Foreskin fibroblast (primary cell): ENCODE measurements at places on chromosomes 2 and 18.

- DNase-seq, result no peak
These were observed 8.6 kb upstream of the NCOA1 start for GRCh38 chr2:24482251-24482971.

- no peak for DNase-seq
These were observed 114.1 kb upstream of the TEX51 start for GRCh38 chr2:126784621-126785020.

DNA sequence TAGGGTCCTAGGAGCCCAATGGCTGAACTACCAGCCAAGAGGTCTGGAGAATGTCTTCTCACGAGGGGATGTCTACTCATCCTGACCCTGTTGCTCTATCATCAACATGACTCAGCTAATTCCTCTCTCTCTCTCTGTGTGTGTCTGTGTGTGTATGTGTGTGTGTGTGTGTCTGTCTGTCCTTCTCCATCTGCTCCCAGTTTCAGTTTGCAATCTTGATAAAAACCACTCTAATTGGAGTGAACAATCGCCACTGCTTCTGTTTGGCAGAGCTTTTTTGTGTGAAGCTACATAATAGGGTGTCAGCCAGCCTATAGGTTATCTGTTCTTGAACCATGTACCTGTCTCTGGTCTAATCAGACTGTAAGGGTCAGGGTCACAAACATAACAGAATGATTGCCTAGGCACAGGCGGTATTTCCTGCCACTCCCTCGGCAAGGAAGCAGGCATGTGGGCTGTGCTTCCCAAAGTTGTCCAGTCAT, 219.8 kb downstream of the SH3BP4 start:
- DNase-seq, result peak; percentile 77

- DNase-seq, result peak; percentile 63
These were observed 5.2 kb upstream of the GPD2 start for GRCh38 chr2:156430980-156431358.

GRCh38 chr18:11518788-11519685, 90.4 kb upstream of the SLC35G4 start:
- peak; percentile 44 for DNase-seq

DNA sequence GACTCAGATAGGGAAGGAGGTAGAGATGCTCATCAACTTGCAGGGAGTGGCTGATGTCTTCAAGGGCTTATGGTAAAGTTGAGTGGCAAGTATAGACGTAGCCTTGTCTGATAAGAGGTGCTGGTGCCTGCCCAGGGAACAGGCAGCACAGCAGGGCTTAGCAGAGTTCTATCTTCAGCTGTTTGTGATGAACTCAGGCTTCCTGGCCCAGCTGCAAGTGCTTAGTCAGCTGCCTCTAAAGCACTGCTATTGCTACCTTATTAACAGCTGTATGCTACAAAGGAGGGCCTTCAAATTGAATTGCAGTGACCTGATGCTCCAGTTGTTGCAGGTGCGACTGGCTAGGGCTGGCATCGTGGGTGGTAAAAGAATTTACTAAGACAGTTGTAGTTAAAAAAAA, 82.1 kb downstream of the TSN start:
- no peak for DNase-seq

GRCh38 chr2:221570321-221570935, 1.7 kb downstream of the EPHA4 start:
- DNase-seq, result peak; percentile 26

GRCh38 chr2:185108588-185108987, 510.3 kb downstream of the ZNF804A start:
- DNase-seq, result no peak

GRCh38 chr2:207710814-207711740, at the start of gene CCNYL1:
CCNYL1 (plus strand) TSS chr2:207711640; CDS start chr2:207711897, 257 bp downstream.
- peak; percentile 100 for DNase-seq

GRCh38 chr2:158828378-158829164, 33.5 kb downstream of the DAPL1 start:
- no peak for DNase-seq

DNA sequence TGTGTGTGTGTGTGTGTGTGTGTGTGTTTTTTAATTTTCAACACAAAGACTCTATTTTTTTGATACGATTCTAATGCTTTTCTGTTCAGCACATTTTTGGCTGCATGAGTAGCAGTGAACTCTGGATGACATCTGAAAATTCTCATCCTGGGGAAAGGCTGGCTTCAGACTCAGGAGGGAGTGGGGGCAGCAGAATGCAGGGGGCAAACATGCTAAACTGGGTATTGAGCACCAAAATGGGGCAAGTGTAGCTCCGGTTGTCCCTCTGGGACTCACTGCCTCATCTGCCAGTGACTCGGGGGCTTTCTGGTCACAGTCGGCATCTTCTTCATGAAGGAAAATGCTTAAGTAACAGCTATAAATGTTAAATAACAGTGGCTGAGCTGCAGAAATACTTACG, 116.8 kb upstream of the PID1 start:
- no peak for DNase-seq

DNA sequence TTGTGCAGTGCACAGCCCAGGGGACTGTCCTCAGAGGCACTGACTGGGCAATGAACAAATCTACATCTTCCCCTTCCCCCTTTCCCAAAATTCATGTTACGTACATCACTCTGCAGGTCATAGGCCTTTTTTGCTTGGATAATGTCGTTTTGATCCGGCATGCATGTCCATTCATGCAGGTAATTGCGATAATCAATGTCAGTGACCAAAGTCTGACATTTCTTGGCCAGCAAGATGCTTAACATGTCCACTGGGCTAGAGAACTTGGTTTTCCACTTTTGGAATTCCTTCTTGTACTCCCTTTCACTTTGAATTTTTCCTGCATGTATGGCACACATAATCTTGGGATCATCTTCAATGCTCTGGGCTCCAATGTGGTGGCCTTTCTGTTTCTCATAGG, 124.6 kb downstream of the NEB start:
- no peak for DNase-seq

DNA sequence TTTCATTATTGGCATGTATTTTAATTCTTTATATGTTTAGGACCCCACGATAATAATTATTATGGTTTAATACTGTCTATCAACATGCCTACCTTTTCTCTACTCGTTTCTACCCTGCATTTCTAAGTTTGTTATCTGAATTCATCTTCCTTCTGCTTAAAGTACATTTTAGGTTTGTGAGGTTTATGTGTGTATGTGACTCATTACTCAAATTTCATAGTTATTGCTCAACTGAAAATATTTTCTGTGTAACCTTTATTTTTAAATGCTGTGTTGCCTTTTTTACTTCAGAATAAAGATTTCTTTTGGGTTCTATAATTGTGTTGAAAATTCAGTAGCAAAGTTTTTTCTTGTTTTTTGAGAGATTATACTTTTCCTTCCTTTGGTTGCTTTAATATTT, 933.9 kb upstream of the LRRTM1 start:
- DNase-seq, result no peak

- peak; percentile 19 for DNase-seq
These were observed 123.6 kb downstream of the LRATD1 start for GRCh38 chr2:14756122-14756541.

GRCh38 chr2:12428786-12429185, 287.9 kb upstream of the TRIB2 start:
- peak; percentile 56 for DNase-seq

- no peak for DNase-seq
These were observed 49.1 kb downstream of the GREB1L start for GRCh38 chr18:21291106-21291505.

DNA sequence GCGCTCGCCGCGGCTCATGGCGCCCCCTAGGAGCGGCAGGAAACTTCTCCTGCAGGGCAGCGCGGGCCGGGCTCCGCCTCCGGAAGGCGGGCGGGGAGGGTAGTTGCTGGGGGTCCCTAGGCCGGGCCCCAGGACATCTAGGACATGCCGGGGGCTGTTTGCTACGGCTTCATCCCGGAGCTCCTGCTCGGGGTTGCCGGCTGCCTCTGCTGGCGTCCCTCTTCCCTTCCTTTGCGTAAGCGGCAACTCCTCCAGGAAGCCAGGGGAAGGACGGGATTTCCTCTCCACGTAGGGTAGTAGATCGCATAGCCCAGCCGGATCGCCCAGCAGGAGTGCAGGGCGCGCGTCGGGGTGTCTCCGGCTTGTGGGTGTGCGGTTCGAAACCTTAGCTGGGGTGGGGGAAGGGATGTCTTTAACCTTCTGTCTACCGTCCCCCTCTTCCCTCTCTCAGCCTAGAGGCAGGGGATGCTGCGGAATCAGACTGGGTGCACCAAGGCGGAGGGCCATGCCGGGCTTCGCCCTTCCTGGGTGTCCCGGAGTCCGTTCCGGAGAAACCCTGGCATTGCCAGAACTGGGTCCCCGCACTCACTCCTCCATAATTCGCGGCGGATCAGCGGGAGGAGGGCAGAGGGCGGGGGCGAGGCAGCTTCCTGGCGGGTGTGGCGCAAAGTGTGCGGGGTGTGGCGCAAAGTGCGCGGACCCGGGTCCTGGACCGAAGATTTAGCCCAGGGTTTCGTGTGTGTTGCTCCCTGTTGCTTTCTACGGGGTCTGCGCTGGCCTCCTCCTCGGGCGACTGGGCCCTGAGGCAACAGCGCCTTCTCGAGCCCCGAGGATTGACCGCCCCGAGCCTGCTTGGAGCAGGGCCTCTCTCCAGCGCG, 12.2 kb upstream of the SKOR2 start:
- peak; percentile 24 for DNase-seq

GRCh38 chr2:177221970-177222369, 9.4 kb downstream of the HNRNPA3 start:
- no peak for DNase-seq

- DNase-seq, result no peak
These were observed 186.3 kb downstream of the KCNE4 start for GRCh38 chr2:223238301-223238700.

GRCh38 chr2:181258720-181259119, 198.5 kb upstream of the ITGA4 start:
- DNase-seq, result peak; percentile 95

DNA sequence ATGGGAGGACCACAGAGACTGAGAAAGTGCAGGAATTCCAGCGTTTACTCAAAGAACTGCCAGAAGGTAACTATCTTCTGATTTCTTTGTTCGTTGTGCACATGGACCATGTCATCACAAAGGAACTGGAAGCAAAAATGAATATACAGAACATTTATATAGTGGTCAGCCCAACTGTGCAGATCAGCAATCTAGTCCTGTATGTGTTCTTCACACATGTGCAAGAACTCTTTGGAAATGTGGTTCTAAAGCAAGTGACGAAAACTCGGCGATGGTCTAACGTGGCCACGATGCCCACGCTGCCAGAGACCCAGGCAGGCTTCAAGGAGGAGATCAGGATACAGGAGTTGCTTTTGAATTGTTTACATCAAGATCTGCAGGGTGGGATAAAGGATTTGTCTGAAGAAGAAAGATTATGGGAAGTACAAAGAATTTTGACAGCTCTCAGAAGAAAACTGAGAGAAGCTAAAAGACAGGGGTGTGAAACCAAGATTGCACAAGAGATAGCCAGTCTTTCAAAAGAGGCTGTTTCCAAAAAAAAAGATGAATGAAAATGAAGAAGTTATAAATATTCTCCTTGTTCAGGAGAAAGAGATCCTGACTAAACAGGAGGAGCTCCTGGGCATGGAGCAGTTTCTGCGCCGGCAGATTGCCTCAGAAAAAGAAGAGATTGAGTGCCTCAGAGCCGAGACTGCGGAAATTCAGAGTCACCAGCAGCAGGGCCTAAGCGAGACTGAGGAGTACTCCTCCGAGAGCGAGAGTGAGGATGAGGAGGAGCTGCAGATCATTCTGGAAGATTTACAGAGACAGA, 8.3 kb upstream of the CHST10 start:
- no peak for DNase-seq

- DNase-seq, result no peak
These were observed 7.3 kb upstream of the ZAP70 start for GRCh38 chr2:97706112-97706511.

GRCh38 chr2:129748250-129748649, 231.2 kb upstream of the RAB6C start:
- DNase-seq, result no peak

DNA sequence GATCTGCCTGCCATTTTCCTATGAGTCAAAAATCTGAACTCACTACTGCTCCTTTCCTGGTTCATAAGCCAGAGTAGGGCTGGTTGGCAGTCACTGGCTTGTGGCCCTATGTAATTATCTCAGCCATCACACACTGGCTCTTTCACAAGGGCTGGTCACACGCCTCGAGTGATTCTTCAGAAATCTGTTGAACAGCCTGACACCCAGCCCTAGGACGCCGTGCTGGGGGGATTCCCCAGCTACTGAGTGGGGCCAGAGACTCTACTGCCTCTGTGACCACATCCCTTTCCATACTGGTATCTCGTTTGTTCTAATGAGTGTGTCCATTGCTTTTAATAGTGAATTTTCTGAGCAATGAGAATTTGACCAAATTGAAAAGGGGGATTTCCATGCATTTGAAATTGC, 45.8 kb upstream of the RBM44 start:
- no peak for DNase-seq

GRCh38 chr18:79876497-79876896, 75.0 kb downstream of the SLC66A2 start:
- DNase-seq, result no peak

DNA sequence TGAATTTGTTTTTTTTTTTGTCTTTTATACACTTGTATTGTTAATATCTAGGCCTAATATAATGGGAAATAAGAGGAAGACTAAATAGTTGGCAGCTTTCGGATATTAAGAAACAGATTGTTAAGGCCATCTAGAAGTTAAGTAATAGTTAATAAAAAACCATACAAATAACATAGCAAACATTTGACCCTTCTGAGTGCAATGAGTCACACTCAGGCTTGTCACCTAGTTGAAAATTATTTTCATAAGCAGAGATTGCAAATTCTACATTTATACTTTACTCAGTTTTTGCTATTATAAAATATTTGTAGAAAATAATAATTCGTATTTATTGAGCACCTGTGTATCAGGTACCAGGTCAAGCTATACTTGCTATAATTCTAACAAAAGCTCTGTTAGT, 2.4 kb downstream of the NUP35 start:
- no peak for DNase-seq

DNA sequence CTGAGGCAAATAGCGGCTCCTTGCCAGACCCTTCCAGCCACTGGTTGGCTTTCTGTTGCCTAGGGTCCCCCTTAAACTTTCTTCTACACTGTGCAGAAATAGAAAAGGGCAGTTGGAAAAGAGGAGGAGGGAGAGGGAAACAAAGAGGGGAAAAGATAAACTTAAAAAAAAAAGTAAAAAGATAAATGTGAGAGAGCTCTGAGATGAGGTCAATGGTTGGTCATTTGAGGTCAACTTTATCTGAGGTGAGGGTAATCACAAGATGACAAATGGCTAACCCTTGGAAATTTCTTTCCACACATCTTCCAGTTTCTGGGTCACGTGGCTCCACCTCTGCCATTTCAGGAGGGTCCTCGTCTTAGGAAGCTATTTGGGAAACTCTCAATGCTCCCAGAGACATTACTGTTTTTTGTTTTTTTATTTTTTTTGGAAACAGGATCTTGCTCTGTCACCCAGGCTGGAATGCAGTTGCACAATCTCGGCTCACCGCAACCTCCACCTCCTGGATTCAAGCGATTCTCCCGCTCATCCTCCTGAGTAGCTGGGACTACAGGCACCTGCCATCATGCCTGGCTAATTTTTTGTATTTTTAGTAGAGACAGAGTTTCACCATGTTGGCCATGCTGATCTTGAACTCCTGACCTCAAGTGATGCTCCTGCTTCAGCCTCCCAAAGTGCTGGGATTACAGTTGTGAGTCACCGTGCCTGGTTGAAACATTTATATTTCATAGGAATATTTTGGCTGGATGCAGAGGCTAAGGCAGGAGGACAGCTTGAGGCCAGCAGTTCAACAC, 199.9 kb downstream of the TGIF1 start:
- DNase-seq, result peak; percentile 68

- DNase-seq, result no peak
These were observed 510.9 kb downstream of the PARD3B start for GRCh38 chr2:205056151-205056561.
